ENCODE measurements at places on chromosomes 13 and 19.

DNA sequence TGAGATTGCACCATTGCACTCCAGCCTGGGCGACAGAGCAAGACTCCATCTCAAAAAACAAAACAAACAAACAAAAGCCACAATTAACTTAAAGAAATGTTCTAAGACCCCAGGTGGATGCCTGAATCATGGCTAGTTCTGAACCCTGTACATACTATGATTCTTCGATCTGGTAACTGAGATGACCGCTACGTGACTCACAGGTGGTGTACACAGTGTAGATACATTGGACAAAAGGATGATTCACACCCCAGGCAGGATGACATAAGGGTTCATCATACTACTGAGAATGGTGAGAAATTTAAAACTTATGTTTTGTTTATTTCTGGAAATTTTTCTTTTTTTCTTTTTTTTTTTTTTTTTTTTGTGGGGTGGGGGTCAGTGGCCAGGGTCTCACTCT, 6.5 kb downstream of the ZNF426 start:
- no peak for DNase-seq

- DNase-seq: no peak
These were observed 10.1 kb upstream of the GTF2F1 start for GRCh38 chr19:6402837-6403608.

DNA sequence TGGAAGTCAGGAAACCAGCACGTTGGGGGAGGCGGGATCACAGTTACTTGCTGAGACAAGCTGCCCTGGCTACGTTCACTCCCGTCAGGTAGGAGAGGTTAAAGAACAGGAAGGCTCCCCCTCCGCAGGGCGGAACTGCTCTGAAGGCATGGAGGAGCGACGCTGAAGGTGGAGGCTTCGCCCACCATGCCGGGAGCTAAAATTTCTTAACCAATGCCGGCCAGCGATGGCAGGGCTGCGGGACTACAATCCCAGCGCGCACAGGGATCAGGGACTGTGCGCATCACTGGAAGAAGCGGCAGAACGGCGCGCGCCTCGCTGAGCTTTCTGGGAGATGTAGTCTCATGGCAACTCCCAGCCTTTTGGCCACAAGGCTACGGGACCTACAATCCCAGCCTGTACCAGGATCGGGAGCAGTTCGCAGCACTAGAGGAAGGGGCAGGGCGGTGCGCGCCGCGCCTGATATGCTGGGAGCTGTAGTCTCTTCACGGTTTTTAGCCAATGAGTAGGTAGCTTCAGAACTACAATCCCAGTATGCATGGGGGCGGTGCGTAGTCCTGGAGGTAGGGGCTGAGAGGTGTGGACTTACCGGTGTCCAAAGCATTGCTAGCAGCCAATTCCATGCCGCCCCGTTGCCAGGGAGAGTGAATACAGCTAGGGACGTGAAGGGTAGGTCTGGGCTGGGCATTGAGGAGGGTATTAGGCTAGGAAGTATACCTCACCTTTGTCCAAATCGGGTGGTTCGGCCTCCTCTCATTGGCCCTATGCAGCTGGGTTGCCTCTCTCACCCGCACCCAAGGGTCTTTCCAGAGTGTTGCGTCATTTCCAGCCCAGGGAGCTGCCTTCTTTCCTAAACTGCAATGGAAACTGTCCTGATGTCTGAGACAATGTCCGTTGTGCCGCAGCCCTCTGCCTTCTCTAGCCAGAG, 12.8 kb upstream of the ZNF682 start:
- peak; percentile 48 for DNase-seq

- peak; percentile 63 for DNase-seq
These were observed 30.2 kb downstream of the C19orf81 start for GRCh38 chr19:50679177-50680125.

GRCh38 chr13:114089751-114090400, 42.5 kb downstream of the RASA3 start:
- no peak for DNase-seq

DNA sequence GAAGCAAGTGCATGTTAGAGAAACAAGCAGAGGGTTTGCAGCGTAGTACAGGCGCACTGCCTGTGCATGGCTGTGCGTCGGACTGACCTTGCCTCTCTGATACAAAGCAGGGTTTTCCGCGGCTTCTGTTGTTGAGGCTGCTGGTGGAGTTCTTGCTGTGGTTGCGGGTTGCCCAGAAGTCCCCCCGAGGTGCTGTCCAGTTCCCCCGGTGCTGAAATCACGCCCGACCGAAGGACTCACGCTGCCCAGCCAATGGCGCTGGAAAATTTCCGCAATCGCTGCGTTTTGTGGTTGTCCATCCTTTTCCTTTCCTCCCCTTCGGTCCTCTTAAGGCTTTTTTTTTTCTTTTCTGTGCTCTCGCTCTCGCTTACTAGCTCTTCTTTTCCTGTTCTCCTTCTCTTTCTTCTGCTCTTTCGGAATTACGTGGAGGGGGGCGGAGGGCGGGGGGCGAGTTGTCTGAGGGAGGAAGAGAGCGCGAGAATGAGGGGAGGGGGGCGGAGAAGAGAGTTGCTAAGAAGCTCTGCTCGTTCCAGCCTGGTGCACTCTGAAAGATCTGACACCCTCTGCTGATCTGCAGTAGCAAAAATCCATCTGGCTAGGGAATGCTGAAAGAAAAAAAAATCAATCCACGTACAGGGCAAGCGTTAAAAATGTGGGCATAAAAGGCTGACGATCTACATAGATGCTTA, at the start of gene SLITRK1:
Gene SLITRK1 (minus strand): TSS at position 558 of the 689 bp plus-strand sequence. CDS start 967 bp downstream, outside the sequence.
- no peak for DNase-seq

GRCh38 chr19:43351998-43352746, 1.3 kb upstream of the CD177 start:
- DNase-seq: no peak

GRCh38 chr19:38046254-38047048, 139.4 kb downstream of the SIPA1L3 start:
- no peak for DNase-seq

DNA sequence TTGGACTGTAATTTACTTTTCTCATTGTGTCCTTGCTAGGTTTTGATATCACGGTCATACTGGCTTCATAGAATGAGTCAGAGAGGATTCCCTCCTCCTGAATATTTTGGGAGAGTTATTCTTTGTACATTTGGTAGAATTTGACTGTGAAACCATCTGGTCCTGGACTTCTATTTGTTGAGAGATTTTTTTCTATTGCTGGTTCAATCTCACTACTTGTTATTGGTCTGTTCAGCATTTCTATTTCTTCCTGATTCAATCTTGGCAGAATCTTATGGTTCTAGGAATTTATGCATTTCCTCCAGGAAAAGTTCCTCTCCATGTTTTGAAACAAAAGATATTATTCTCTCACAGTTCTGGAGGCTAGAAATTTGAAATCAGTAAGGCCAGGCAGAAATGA, 4.9 kb upstream of the CD33 start:
- DNase-seq: no peak

DNA sequence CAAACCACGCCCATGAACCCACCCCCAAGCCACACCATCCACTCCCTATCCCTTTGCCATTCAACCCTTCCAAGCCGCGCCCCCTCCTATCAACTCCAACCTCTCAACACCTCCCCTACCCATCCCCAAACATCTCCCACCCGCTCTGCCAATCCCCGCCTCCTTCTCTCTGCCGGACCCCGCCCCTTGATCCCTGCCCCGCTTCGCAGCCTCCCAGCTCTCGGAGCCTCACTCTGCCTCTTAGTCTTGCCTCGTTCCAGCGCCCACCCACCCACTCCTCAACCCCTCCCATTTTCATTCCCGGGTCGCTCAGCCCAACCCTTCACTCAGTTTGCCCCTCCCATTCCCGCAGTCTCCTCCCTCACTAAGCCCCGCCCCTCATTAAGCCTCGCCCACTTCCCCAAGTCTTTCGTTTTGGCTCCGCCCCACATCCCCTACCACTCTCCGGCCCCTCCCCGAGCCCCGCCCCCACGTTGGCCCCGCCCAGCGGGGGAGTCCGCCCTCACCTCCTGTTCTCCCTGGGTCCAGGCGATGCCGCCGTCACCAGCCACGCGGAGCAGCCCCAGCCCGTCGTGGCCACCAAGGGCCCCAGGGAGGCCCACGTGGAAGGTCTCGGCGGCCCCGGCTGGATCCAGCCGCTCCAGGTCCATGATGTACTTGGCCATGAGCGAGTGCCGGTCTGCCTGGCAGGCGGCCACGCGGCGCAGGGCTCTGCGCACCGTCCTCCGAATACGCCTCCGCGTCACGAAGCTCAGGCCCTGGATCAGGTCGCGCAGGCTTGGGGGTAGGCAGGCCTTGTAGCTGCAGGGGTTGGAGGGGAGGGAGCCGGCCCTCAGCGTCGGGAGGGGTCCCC, 5.7 kb downstream of the JAK3 start:
- DNase-seq: peak; percentile 84

GRCh38 chr13:93727211-93728141, 500.9 kb downstream of the GPC6 start:
- DNase-seq: no peak

DNA sequence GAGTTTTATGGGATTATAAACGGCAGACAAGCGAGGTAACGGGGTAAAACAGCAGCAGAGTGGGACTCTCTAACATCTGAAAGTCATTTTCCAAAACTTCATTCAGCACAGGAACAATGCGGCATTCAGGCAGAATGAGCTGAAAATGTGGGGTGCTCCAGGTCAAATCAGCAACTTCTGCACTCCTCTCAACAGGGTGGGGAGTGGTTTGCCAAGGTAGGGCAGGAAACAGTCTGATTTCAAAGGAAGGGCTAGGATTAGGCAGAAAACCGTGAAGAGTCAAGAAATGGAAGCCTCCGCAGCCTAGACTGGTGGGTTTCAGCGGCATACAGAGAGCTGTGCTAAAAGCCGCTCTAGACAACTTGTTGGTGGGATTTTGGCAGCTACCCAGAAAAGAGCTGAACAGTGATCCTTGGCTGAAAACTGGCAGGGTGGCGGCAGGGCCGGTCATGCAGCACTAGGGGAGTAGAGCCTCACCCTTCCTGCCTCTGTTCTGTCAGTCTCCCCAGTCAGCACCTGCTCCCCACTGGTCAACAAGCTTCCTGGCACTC, 154.2 kb upstream of the KLF12 start:
- no peak for DNase-seq

- DNase-seq: no peak
These were observed 140.2 kb downstream of the ZNF536 start for GRCh38 chr19:30512176-30513081.

DNA sequence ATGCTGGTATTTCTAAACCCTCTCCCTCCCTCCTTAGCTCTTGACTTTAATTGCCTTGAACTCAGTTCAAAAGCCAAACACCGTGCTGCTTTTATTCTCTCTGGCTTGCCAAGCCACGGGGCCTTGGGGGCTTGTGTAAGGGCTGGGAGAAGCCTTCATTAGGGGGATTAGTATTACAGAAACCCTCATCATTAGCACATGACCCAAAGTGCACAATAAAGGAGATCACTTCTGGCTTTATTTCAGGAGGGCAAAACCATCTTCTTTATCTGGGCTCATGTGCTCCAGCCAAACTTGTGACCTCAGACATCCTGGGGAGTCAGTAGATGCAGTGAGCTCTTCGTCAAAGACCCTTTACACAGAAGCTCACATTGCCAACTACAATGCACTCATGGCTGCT, at the start of gene DCT:
Gene DCT (minus strand): TSS at position 67 of the 400 bp plus-strand sequence. CDS start 427 bp downstream, outside the sequence.
- DNase-seq: no peak

DNA sequence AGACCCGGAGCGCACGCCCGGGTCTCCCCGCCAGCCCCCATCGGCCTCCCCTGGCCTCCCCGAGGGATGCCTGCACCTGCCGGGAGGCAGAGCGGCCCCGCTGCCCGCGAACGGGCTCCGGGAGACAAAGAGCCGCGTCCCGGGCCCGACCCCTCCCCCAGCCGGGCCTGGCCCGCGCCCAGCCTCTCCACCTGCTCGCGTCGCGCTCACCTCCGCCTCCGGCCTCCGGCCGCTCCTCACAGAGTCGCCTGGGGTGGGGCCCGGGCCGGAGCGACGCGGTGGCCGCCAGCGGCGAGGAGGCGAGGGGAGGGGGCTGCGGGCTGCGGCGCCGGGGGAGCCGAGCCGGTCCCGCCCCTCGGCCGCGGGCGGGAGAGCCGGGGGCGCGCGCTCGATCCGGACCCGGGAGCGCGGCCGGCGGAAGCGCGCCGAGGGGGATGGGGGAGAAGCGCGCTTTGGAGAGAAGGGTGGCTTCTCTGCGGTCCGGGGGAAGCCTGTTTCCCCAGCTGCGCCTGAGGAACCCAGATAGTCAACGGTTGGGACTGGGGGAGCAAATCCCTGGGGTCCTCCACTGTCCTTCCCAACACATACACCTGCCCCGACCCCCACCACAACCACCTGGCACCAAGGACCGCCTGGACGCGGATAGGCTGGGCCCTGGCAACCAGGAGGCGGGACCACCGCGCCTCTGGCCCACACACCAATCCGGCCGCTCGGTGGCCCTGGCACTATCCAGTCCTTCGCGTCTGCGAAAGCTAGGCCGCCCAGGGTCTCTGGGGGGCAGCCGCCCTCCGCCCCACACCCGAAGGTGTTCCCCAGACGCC, at the start of gene PRR36:
Gene PRR36 (minus strand): TSS at position 315 of the 821 bp plus-strand sequence. CDS start 701 bp downstream, outside the sequence.
- DNase-seq: no peak

GRCh38 chr13:72166102-72166650, 299.2 kb upstream of the DACH1 start:
- no peak for DNase-seq

DNA sequence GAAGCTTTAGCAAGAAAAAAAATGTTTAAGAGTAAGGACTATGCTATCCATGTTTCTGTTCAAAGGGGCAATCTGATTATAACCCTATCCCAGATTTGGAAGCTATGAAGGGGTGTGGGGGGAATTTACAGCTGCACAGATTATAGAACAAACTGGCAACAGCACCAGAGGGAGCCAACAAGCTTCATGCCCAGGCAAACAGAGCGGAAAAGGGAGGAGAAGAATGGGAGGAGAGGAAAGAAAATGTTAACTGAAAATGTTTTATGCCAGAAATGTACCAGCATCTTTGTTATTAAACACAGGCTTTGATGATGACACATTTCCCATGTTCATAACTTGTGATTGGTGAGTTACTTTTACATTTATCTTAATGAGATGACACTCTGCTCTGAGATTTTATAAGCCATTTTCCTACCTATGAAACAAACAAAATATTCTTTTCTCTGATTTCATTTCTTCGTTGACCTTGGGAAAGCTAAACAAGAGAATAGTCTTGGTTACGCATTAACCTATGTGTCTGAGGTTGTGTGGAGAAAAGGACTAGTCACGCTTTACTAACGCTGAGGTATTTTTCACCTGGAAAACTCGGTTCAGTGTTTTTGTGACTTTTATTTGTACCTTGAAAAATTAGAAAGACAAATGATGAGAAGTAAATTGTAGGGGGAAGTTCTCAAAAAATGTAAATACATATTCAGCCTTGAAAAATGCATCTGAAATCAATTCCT, 235.8 kb upstream of the MIR17HG start:
- DNase-seq: no peak

Measured in stimulated activated CD4-positive, alpha-beta T cell treated with anti-CD3 and anti-CD28 coated beads, Interleukin-12 subunit alpha, Interleukin-12 subunit beta, amount 100 ng/mL, for 48 hours (primary cell).